ENCODE measurements at places on chromosomes 6 and 20. TPM values are rescaled to one million over a fixed set of nuclear protein-coding genes. Genes with fewer than 3 reads are reported as not detected.

DNA sequence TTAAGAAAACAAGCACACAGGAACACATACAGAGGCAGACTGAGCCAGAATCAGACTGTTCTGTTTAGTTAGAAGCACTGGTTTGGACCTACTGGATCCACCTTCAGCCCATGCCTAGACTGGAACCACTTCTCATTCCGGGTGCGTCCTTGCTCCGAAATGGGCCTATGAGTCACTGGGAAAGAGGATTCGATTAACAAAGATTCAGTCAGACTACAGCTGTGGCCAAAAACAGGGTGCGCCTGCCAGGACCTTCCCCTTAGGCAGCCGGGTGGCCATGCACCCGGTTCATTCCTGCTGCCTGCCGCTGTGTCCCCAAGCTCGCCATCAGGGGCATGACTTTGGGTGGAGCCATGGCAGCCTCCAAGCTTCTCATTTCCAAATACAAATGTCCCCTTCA is 14.5 kb upstream of the KCNK5 start:
- no peaks in the 10 kb centered on the region for H3K4me1 ChIP-seq
- peaks cover 5% of the 10 kb centered on the region for H3K27me3 ChIP-seq
- H3K36me3 ChIP-seq, result no peaks in the 10 kb centered on the region
- DNase-seq, result no peak

- no peaks in the 10 kb centered on the region for H3K4me1 ChIP-seq
- H3K27ac ChIP-seq, result no peak overlapping the region
- peaks cover 19% of the 10 kb centered on the region for H3K27me3 ChIP-seq
Observed at GRCh38 chr6:34096814-34097213, 49.1 kb downstream of the GRM4 start.

DNA sequence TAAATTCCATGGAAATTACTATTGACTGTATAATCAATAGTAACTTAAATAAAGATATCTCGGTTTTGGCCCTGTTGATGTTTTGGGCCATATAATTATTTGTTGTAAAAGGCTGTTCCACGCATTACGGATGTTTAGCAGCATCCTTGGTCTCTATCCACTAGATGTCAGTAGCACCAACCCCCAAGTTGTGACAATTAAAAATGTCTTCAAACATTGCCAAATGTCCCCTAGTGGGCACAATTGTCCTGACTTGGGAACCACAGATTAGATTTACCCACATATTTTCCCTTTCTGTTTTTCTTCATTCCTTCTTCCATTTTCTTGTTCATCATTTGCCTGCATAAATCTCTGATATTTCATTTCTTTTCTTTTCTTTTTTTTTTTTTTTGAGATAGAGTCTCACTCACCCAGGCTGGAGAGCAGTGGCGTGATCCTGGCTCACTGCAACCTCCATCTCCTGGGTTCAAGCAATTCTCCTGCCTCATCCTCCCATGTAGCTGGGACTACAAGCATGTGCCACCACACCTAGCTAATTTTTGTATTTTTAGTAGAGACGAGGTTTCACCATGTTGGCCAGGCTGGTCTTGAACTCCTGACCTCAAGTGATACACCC is 13.6 kb upstream of the WFDC8 start:
- no peak overlapping the region for H3K27ac ChIP-seq
- DNase-seq, result no peak
- no peaks in the 10 kb centered on the region for H3K4me1 ChIP-seq
- no peak overlapping the region for H3K4me3 ChIP-seq
- H3K27me3 ChIP-seq, result peaks cover 36% of the 10 kb centered on the region

DNA sequence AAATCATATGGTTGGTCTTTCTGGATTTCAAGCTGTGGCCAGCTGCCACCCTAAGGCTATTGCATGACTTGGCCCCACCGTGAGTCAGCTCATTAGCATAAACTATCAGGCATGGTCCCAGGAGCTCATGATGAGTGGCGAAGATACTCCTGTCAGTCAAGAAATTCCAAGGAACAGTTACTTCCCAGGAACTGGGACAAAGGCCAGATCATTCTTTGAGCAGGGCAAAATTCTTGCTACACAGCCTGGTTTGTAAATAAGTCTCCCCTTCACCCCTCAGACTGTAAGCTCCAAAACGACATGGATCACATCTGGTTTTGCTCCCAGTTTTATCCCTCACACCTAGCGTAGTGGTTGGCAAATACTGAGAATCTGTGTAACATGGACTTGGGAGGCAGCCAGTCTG is 33.0 kb upstream of the KIAA1586 start:
- no peak overlapping the region for H3K4me3 ChIP-seq
- no peak for DNase-seq
- H3K4me1 ChIP-seq, result no peaks in the 10 kb centered on the region

- H3K27ac ChIP-seq, result no peak overlapping the region
- H3K36me3 ChIP-seq, result no peaks in the 10 kb centered on the region
- H3K27me3 ChIP-seq, result peaks cover 3% of the 10 kb centered on the region
- no peak overlapping the region for H3K4me3 ChIP-seq
Observed at GRCh38 chr6:154060076-154060475, 21.0 kb downstream of the OPRM1 start.

GRCh38 chr20:4726710-4727397 is 5.1 kb downstream of the PRND start:
- H3K27ac ChIP-seq, result no peak overlapping the region
- H3K27me3 ChIP-seq, result peaks cover 27% of the 10 kb centered on the region
- no peaks in the 10 kb centered on the region for H3K36me3 ChIP-seq
- H3K4me1 ChIP-seq, result no peaks in the 10 kb centered on the region
- no peak overlapping the region for H3K4me3 ChIP-seq
- no peak for DNase-seq

DNA sequence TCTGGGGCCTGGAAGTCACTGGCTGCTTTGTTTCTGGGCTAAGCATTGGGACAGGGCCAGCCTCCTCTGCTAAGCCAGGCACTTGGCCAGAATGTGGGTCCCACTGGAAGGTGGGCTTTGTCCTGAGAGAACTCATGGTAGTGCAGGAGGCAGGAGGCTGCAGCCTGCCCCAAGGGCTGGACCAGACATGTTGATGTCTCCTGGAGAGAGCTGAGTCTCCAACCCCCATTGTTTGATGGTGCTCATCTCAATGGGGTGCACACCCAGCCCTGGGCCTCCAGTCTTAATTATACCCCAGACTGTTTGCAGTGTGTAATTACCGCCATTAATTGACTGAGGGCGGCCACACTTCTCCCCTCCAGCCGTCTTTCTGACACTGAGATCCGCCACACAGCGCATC is 220.5 kb upstream of the PMEPA1 start:
- H3K27ac ChIP-seq, result no peak overlapping the region
- peaks cover 4% of the 10 kb centered on the region for H3K4me1 ChIP-seq
- H3K27me3 ChIP-seq, result peaks cover 58% of the 10 kb centered on the region
- no peak overlapping the region for H3K4me3 ChIP-seq
- DNase-seq, result no peak

DNA sequence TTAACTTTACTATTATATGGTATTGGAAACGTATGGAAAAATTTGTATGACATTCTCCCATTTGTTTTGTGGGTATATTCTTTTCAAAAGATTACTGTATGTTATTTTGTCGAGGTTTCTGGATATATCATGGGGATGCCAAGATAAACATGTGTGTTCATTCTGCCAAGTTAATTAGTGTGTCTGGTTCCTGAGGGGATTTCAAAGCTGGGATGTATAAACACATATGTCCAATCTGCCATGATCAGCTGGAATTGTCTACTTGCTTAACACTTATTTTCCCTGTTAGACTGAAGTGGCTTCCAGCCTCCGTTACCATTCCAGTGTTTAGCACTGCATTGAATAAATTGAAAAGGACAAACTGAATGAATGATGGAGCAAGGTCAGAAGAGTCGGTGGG is 86.2 kb downstream of the DNAH8 start:
- H3K27me3 ChIP-seq, result peaks cover 22% of the 10 kb centered on the region
- no peak overlapping the region for H3K4me3 ChIP-seq
- peaks cover 8% of the 10 kb centered on the region for H3K4me1 ChIP-seq
- no peaks in the 10 kb centered on the region for H3K36me3 ChIP-seq

DNA sequence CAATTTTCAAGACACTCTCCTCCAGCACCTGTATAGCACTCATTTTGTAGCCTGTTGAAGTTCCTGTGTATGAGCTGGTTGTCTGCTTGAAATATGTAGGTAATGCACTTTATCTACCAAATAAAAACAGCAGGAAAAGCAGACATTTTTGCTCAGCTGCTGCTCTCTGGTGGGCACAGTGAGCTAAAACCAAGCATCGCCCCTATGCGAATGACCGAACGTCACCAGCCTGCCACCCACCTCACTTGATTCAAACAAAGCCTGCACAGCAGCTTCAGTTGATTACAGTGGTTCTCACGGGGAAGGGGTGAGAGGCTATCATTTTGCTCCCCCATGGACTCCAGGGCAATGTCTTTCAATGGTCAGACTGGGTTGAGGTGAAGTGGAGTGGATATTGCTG is 185.7 kb downstream of the SASH1 start:
- H3K27me3 ChIP-seq, result no peaks in the 10 kb centered on the region
- H3K4me1 ChIP-seq, result no peaks in the 10 kb centered on the region
- DNase-seq, result no peak
- peaks cover 44% of the 10 kb centered on the region for H3K36me3 ChIP-seq
- no peak overlapping the region for H3K4me3 ChIP-seq
- no peak overlapping the region for H3K27ac ChIP-seq

- no peak overlapping the region for H3K27ac ChIP-seq
- H3K4me3 ChIP-seq, result no peak overlapping the region
- no peaks in the 10 kb centered on the region for H3K36me3 ChIP-seq
- H3K27me3 ChIP-seq, result peaks cover 9% of the 10 kb centered on the region
- H3K4me1 ChIP-seq, result peaks cover 14% of the 10 kb centered on the region
Observed at GRCh38 chr6:10269814-10270472, 144.9 kb downstream of the TFAP2A start.

DNA sequence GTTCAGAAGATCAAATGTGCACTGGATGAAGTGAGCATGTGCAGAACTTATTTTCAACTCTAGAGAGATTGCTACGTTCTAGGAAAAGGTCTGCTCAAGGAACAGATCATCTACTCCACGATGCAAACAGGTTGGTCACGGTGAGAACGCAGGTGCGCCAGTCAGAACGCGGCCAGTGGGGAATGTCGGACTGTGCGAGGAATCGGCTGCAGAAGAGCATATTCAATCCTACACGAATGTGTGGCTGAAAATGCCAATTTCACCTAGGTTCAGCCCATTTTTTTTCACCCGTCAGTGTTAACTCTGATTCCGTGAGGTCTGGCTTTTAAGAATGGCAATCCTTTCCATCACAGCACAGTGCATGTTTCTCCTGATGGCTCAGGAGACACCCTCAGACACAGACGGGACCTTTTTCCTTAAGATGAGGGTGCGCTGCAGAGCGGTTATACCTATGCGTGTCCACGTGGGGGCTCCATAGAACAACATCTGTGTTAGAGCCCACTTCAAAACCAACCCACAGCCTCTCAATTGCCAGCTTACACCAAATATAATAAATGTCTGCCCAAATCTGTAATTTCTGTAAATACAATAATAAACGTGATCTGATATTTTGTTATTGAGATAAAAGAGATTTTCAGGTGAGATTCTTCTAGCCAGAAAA is 250.4 kb downstream of the FOXA2 start:
- H3K36me3 ChIP-seq, result no peaks in the 10 kb centered on the region
- H3K4me1 ChIP-seq, result peaks cover under 1% of the 10 kb centered on the region
- no peak overlapping the region for H3K4me3 ChIP-seq
- H3K27ac ChIP-seq, result no peak overlapping the region

DNA sequence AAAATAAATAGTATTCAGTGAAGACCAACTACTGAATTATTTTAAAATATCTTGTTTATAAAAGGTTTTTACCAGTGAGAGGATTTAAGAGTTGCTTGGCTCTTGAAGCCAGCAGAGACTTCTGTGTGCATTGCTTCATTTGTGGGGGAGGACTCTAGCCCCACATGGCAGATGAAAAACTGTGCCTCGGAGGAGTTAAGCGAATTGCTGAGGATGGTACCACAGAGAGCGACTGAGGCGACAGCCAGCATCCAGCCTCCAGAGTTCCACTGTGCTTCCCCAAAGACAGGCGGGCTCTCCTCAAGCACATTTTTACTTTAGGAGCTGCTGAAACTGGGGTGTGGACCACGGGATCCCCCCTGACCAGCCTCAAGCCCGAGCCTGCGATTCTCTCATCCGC is 80.7 kb downstream of the THBS2 start:
- H3K27me3 ChIP-seq, result no peaks in the 10 kb centered on the region
- peaks cover 15% of the 10 kb centered on the region for H3K4me1 ChIP-seq
- H3K27ac ChIP-seq, result no peak overlapping the region
- DNase-seq, result no peak
- no peak overlapping the region for H3K4me3 ChIP-seq

- peaks cover 49% of the 10 kb centered on the region for H3K27me3 ChIP-seq
- DNase-seq, result no peak
- H3K4me3 ChIP-seq, result peak overlapping the region; percentile 98
Observed at GRCh38 chr6:26571592-26572296, 25.0 kb upstream of the ABT1 start.

DNA sequence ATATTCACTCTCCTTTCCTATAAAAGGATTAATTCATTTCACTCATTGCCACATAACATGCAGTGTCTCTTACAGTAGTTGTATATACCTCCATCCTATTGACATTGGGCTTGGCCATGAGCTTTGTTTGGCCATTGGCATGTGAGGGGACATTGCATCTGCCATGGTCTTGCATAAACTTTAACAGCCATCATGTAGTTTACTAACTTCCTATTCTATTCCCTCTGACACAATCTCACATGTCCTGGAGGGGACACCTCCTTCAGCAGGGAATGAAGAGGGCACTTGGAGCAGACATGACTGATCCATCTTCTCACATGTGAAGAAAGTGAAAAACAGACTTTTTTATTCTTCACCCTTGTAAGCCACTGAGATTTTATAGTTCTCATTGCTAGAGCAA is 115.5 kb upstream of the MARCKS start:
- H3K4me1 ChIP-seq, result peaks cover 15% of the 10 kb centered on the region
- H3K4me3 ChIP-seq, result no peak overlapping the region
- H3K27ac ChIP-seq, result no peak overlapping the region
- no peak for DNase-seq
- H3K36me3 ChIP-seq, result peaks cover 3% of the 10 kb centered on the region

DNA sequence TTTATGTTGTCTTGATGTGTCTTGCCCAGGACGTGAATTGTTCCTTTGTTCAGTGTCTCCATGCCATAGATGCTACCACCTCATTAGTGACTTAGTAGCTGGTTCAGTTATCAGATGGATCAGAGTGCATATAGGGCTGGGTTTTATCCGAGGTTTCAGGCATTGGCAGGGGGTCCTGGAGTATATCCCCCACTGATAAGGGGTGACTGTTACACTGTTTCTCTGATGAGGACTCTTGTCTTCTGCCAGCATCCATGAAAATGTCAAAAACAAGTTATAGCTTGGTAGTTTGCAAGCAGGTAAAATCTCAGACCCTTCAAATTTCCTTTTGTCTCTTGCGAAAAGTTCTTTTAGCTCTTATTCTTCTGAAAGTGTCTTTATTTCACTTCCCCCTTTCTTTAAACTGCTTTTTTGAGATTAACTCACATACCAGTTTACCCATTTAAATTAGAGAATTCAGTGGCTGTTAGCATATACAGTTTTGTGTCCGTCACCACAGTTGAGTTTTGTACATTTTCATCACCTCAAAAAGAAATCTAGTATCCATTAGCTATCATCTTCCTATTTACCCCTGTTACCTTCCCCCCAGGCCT is 109.2 kb downstream of the CDYL start:
- peaks cover 4% of the 10 kb centered on the region for H3K36me3 ChIP-seq
- H3K4me3 ChIP-seq, result no peak overlapping the region
- no peaks in the 10 kb centered on the region for H3K27me3 ChIP-seq
- no peak for DNase-seq
- H3K4me1 ChIP-seq, result peaks cover 15% of the 10 kb centered on the region

The RAET1L gene
- not detected for total RNA-seq

The HRH3 gene
- 0.24 TPM for total RNA-seq

The RXRB gene
- 61.9 TPM for total RNA-seq

The REM1 gene
- not detected for total RNA-seq

The KHDC1L gene
- total RNA-seq, result 0.75 TPM

The DAAM2 gene
- 22.6 TPM for total RNA-seq

The WFDC12 gene
- not detected for total RNA-seq
